Suppressor macrophage treated with lipopolysaccharide for 1 hour (primary cell): ENCODE measurements at places on chromosomes 1 and 21.

- peak; percentile 59 for DNase-seq
These were observed 30.3 kb downstream of the RSPH1 start for GRCh38 chr21:42465803-42466127.

GRCh38 chr1:174746024-174746808, 253.5 kb upstream of the CACYBP start:
- peak; percentile 18 for DNase-seq

DNA sequence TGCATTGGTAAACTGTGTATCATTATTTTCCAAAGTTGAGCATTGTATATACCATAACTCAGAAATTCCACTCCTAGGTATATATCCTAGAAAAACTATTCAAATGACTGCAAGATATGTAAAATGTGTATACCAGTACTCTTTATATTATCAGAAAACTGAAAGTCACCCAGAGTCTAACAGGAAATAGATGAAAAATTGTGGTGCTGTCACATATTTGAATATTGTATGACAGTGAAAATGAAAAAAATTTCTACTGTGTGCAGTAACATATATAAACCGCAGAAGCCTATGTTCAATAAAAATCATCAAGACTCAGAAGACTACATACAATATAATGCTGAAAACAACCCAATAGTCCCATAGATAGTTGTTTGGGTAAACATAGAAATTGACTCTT, 74.4 kb upstream of the LYPLAL1 start:
- DNase-seq: no peak

- no peak for DNase-seq
These were observed 49.1 kb upstream of the DMRTB1 start for GRCh38 chr1:53410100-53410541.

DNA sequence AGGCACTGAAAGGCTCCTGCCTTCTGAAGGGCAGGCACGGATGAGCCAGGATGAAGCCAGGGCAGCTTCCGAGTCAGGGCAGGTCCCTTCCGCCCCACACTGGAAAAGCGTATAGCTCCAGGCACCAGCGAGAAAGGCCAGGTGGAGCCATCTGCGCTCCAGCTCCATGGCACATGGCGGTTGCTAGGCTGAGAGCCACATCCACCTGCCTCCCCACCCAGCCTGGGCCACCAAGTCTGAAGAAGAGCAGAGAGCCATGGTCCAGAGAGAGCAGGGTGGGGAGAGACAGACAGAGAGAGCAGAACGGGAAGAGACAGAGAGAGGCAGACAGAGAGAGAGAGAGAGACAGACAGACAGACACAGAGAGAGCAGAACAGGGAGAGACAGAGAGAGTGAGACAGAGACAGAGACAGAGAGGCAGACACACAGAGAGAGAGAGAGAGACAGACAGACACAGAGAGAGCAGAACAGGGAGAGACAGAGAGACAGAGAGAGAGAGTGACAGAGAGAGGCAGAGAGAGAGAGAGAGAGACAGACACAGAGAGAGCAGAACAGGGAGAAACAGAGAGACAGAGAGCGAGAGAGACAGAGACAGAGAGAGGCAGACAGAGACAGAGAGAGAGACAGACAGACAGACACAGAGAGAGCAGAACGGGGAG, 5.2 kb downstream of the FNDC10 start:
- DNase-seq: no peak

GRCh38 chr1:6581561-6582305, 1.9 kb downstream of the ZBTB48 start:
- peak; percentile 89 for DNase-seq

GRCh38 chr1:10900251-10900651, 103.8 kb upstream of the CASZ1 start:
- DNase-seq: no peak

DNA sequence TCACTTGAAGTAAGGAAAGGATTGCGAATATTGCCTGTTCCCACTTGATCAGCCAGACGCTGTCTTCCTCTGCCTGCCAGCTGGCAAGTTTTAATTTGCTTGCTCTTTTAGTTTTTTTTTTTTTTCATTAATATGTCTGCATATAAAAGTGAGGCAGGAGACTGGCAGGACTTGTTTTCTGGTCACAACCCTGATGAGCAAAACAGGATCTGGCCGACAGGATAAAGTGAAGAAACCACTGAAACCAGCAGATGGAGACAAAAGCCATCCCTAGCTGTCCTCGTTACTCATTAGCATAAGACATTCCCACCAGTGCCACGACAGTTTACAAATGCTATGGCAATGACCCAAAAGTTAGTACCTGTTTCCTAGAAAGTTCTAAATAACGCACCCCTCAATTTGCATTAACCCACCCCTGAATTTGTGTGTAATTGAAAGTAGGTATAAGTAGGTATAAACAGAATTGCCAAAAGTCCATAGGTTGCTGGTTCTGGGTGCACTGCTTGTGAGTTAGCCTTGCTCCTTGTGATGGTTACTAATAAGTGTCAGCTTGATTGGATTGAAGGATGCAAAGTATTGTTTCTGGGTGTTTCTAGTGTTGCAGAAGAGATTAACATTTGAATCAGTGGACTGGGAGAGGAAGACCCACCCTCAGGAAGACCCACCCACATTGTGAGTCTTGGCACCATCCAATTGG, 60.8 kb downstream of the ZNF684 start:
- peak; percentile 77 for DNase-seq

- peak; percentile 89 for DNase-seq
These were observed at the start of gene TMCC2 for GRCh38 chr1:205227584-205228013. Gene TMCC2, plus strand, starts transcription at chr1:205227946. Its CDS starts 619 bp downstream, at chr1:205228565.

GRCh38 chr1:3658231-3658615, 5.9 kb downstream of the TP73 start:
- no peak for DNase-seq

DNA sequence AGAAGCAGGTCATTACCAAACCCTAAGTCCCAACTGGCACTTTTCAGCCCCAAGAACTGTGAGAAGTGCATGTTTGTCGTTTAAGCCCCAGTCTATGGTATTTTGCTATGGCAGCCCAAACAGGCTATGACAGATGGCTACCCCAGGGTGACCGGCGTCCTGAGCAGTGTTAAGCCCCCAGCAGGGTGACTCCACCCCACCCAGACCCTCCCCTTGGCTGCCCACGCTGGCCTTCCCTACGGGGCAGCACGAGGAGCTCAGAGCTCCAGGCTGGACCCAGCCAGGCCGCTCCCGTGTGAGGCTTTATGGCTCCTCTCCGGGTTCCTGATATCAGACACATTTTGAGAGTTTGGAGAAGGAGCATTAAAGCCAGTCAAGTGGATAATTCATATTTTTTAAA, 684.0 kb downstream of the PTPRU start:
- DNase-seq: no peak

DNA sequence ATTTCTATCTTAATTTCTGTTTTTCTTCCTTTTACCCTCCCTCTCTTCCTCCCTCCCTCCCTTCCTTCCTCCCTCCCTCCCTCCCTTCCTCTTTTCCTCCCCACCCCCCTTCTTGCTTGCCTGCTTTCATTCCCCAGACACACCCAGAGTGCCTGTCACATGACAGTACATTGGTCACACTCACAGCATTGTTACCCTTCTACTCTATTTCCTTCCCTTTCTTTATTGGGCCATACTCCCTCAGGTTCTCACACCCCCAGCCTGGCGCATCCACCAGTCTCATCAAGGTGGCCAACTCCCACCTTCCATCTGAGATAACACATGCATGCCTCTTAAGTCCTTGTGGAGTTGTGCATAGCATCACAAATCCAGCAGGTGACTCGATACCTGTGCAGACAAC, 10.9 kb downstream of the TMPRSS3 start:
- peak; percentile 33 for DNase-seq

DNA sequence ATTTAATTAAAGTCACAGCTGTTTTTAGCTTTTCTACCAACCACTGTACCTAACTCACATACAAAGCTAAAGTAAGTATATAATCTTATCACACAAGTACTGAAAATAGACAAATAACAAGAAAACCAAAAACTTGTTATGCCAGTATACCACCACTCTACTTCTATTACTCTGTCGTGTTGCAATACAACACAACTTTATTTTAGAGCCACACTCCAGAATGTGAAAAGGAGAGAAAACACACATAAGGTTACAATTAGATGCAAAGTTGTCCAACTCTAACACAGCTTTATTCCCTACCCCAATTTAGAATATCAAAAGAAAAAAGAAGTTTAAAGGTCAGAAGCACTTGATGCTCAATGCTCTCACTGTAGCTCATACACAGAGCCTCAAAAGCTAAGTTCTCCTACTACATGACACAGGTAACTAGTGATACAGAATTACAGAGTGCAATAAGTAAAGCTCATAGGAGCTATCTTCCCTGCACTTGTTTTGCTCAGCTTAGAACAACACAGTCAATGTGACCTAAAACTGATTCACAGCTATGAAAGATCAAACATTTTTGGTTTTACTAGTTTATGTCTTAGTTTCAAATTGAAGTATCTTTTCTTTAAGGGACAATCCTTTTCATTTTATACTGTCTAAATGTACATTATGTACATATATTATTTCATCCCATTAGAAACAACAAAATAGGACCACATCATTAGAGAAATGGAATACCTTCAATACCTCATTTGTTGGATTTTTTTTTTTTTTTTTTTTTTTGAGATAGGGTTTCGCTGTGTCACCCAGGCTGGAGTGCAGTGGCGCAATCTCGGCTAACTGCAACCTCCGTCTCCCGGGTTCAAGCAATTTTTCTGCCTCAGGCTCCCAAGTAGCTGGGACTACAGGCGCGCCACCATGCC, 29.2 kb downstream of the EYA3 start:
- DNase-seq: no peak

- no peak for DNase-seq
These were observed 772 bp downstream of the SLC30A2 start for GRCh38 chr1:26044971-26045721.

GRCh38 chr1:71417421-71417820, 336.6 kb upstream of the ZRANB2 start:
- no peak for DNase-seq

GRCh38 chr1:155989242-155990004, 11.1 kb upstream of the ARHGEF2 start:
- peak; percentile 88 for DNase-seq

GRCh38 chr1:2554621-2555387, 1.4 kb upstream of the TNFRSF14 start:
- peak; percentile 50 for DNase-seq

DNA sequence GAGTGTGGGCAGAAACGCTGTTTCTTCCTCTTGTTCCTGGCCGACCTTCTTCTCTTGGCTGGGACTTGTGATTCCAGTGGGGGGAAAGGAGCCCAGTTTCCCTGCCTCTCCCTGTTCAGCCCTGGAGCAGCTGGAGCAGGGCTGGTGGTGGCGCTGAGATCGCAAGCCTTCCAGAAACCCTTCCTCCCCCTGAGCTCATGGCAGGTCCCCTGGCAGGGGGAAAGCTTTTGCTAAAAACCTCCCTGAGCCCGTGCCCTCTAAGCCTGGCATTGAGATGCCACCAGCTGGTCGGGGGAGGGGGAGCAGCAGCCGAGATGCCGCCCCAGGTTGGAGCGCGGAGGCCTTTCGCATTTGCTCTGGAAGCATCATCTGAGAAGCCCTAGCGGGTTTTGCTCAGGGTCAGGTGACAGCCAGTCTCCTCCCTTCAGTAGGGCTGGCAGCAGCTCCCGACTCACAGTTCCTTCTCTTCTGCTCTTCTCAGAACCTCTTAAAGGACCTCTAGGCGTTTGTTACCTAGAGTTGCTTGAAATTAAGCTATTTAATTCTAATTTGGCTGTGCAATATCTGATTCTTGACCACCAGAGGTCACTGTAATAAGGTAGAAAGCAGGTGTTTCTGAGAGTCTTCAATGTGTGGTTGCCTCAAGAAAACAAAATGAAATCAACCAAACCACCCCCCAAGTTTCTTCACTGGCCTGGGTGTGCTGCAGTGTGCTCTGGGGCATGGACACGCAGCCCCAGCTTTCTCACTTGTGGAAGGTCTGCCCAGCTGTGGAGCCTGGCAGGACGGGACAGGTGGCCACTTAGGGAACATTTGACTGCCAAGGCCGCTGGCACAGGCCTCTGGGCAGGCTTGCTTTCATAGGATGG, 257.3 kb downstream of the CAMTA1 start:
- DNase-seq: no peak
